ENCODE measurements at places on chromosomes 7 and 10. TPM values are rescaled to one million over a fixed set of nuclear protein-coding genes. Genes with fewer than 3 reads are reported as not detected.

The SPDYE3 gene
- total RNA-seq = not detected

The SLC18A3 gene
- not detected for total RNA-seq

The PRSS37 gene
- not detected for total RNA-seq

The MPLKIP gene
- total RNA-seq = 22.8 TPM

The CYP3A7 gene
- total RNA-seq = 37.8 TPM

The MYO3A gene
- total RNA-seq = not detected

The MUC3A gene
- total RNA-seq = not detected

The ZNF503 gene
- 8.2 TPM for total RNA-seq

The GJD4 gene
- 0.17 TPM for total RNA-seq

The PDSS1 gene
- total RNA-seq = 3.1 TPM

The ASB10 gene
- total RNA-seq = not detected

The FAM131B gene
- 3.8 TPM for total RNA-seq

The ABCB1 gene
- 0.77 TPM for total RNA-seq

The UNCX gene
- total RNA-seq = not detected

The NANOS1 gene
- total RNA-seq = 1.2 TPM

The AHCYL2 gene
- 7.4 TPM for total RNA-seq

The TMEM106B gene
- total RNA-seq = 41.6 TPM

The RBP4 gene
- not detected for total RNA-seq

The OPN1SW gene
- not detected for total RNA-seq

The ETV1 gene
- total RNA-seq = 26.4 TPM

The CHRM2 gene
- total RNA-seq = 7.9 TPM

The ZNF425 gene
- 4.6 TPM for total RNA-seq

The DNA2 gene
- total RNA-seq = 5.6 TPM

The TEX47 gene
- total RNA-seq = not detected

The HOXA5 gene
- total RNA-seq = 22.1 TPM

The COBL gene
- 0.26 TPM for total RNA-seq

The CTTNBP2 gene
- total RNA-seq = 4.4 TPM

The ADAM22 gene
- 0.51 TPM for total RNA-seq

The C10orf62 gene
- total RNA-seq = not detected

The FAM25C gene
- not detected for total RNA-seq

The PON1 gene
- total RNA-seq = not detected

The RPEL1 gene
- 0.17 TPM for total RNA-seq

The CTNNA3 gene
- under 0.01 TPM for total RNA-seq

The GIMAP7 gene
- not detected for total RNA-seq

The GHRHR gene
- total RNA-seq = not detected

The LBX1 gene
- under 0.01 TPM for total RNA-seq

The GRM3 gene
- not detected for total RNA-seq

The C10orf71 gene
- not detected for total RNA-seq

The SPAG6 gene
- total RNA-seq = under 0.01 TPM

The ADARB2 gene
- not detected for total RNA-seq

The SDK1 gene
- 8.6 TPM for total RNA-seq

The CEP55 gene
- total RNA-seq = 19.0 TPM

The PDE1C gene
- total RNA-seq = 27.6 TPM

The SLC29A3 gene
- 2.3 TPM for total RNA-seq

The SPDYE2 gene
- total RNA-seq = not detected

All from fibroblast of lung (primary cell).